Femur (tissue), 1 donor: ENCODE measurements at places on chromosomes 5 and 9.

DNA sequence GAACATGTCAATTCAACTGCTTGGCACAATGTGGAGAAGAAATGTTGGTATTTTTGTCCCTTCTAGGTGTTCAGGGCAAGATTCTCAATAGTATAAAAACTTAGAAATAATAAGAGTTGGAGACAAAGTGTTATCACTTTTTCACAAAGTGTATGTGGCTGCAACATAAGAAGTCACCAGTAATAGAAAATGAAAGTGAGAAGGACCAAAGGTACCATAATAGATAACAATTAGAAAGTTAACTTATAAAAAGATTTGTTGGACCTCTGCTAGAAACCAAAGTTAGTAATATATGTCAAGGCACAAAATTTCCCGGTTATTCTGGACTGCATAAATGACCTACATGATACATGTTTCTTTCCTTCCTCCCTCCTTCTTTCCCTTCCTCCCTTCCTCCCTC is 1535.3 kb downstream of the EFNA5 start:
- DNase-seq, result no peak

DNA sequence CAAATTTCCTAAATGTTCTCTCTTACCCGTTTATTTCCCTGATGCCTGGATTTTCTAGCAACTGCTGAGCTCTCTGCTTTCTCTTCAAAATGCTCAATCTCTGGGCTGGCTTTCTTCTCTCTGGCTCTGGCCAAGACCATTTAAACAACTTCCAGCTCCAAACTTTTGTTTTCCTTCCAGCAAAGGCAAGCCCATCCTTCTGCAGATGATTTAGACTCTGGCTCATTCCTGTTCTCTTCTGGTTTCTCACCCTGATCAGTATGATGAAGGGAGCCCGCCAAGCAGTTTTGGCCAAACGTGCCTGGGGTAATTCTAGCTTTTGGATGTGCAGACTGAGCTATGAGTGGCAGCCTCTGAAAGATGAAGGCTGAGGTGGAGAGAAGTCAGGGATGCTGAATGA is 78.1 kb downstream of the HSPA4 start:
- no peak for DNase-seq

DNA sequence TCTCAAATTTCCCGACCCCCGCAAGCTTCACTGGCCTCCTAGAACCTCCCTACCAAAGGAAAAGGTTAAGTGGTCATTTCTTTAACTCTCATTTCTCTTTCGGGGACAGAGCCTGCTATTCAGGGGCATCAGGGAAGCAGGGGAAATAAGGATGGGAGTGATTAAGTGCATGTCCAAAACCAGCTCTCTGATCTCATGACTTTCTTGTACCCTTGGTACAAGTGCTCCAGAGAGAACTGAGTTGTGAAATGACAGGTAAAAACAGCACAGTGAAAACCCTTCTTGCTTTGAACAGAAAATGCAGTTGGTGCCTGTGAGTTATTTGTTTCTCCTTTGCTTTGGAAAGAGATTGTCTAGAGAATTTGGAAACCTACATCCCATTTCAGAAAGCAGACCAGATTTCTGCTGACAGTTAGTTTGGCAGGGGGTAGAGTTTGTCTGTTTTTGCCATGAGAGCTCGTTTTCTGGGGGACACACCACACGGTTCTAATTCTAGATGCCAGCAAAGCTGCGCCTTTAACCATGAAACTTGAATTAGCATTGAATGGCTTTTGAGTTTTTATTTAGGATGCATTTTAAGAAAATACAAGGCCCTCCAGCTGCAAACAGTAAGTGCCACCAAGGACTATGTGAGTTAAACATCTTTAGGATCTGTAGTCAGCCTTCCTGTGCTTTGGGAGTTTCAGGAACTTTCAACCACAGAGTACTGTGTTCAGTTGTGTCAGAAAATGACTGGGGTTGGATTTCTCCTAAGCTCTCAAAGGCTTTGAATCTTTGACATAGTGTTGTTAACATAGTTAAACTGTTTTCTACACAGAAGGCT is 161.7 kb upstream of the LHFPL2 start:
- no peak for DNase-seq

GRCh38 chr5:127344931-127345330 is 54.3 kb downstream of the MEGF10 start:
- DNase-seq, result no peak

DNA sequence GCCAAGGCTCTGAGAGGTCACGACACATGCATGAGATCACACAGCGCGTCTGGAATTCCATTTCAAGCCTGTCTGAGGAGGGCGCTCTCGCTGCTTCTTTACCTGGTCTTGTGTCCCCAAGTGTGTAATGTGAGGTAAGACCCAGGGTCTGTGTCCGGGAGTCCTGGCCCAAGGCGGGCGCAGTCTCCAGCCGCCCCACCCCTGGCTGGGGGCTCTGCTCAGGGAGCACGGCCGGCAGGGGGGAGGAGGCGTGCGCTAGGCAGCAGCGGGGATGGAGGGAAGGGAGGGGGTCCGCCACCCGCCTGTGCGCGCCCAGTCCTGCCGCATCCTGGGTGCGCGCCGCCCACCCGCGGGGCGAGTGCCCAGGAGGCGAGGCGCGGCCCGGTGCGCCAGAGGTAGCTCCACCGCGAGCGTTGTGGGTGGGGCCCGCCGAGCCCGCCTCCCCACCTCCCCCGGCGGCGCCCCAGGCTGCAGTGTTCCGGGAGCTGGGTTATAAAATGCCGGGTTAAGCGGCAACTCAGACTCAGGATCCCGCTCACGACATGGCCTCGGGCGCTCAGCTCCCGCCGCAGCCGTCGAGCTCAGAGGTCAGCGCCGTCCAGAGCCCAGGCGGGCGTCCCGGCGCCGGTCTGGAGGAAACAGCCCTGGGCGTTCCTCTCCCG is at the start of gene CCNI2:
CCNI2 (plus strand) TSS at position 473 of the 662 bp plus-strand sequence; CDS start at position 543, 70 bp downstream.
- no peak for DNase-seq
